Stimulated activated naive CD4-positive, alpha-beta T cell treated with Interleukin-2 at 50 U/mL for 16 hours (primary cell): ENCODE measurements at places on chromosomes 16 and 17.

GRCh38 chr17:73099511-73099910 lies 7.0 kb upstream of the SLC39A11 start:
- DNase-seq = no peak

- DNase-seq = no peak
These were observed 885.4 kb upstream of the EEF2KMT start for GRCh38 chr16:5982979-5983378.

DNA sequence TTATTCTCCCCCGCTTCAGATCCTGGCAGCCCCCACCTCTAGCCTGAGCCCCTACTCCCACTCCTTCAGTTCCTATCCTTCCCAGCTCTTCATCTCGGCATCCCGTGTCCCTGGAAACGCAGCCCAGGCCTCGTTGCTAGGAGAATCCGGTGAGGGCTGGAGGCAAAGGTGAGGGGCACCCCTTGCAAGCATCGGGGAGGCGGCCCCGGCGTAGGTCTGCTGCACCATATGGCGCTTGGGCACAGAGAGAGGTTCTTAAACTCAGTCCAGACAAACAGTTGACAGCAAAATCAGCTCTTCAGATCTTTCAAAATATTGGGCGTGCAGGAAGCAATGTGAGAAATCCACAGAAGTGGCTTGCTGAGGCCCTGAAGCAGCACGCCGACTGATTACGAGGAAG lies 15.0 kb downstream of the SLC38A8 start:
- DNase-seq = no peak

DNA sequence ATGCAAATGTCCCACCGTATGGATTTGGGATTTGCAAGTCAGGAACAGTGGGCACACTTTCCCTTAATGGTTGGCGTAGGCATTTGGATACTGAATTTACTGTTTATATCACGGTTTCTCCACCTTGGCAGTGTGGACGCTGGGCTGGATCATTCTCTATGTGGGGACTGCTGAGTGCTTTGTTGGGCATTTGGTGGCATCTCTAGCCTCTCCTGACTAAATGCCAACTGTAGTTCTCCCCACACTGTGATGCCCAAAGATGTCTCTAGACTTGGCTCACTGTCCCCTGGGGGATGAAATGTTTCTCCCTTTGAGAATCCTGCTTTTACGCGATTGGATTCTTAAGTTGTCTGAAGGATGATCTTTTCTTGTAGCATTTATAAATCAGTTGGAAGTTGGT lies 49.0 kb downstream of the RBFOX1 start:
- DNase-seq = no peak

GRCh38 chr17:31310260-31310659 lies 3.6 kb downstream of the EVI2B start:
- DNase-seq = peak; percentile 22

DNA sequence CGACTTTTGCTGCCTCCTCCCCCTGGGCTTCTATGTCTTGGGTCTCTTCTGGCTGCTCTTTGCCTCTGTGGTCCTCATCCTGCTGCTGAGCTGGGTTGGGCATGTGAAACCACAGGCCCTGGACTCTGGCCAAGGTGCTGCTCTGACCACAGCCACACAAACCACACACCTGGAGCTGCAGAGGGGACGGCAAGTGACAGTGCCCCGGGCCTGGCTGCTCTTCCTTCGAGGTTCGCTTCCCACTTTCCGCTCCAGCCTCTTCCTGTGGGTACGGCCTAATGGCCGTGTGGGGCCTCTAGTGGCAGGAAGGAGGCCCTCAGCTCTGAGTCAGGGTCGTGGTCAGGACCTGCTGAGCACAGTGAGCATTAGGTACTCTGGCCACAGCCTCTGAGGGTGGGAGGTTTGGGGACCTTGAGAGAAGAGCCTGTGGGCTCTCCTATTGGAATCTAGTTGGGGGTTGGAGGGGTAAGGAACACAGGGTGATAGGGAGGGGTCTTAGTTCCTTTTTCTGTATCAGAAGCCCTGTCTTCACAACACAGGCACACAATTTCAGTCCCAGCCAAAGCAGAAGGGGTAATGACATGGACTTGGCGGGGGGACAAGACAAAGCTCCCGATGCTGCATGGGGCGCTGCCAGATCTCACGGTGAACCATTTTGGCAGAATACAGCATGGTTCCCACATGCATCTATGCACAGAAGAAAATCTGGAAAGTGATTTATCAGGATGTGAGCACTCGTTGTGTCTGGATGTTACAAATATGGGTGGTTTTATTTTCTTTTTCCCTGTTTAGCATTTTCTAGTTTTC lies 2.3 kb downstream of the GP1BA start:
- no peak for DNase-seq

DNA sequence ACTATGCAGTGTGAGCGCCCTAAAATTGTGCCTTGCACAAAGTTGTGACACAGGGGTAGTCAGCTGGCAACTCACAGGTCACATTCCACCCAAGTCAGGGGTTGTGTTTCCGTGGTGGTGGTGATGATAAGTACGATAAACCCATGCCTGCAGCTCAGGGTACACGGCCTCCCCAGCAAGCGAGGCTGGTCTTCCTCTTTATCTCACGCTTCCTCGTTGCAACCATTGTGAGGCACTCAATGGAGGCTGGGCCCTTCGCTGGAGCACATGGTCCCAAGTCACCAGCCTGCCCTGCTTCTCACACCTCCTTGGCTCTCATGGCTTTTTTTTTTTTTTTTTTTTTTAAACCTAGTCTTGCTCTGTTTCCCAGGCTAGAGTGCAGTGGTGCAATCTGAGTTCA lies 307.5 kb downstream of the CPPED1 start:
- DNase-seq = no peak

GRCh38 chr16:2003827-2004641 lies 5.6 kb downstream of the ZNF598 start:
- DNase-seq = peak; percentile 82

DNA sequence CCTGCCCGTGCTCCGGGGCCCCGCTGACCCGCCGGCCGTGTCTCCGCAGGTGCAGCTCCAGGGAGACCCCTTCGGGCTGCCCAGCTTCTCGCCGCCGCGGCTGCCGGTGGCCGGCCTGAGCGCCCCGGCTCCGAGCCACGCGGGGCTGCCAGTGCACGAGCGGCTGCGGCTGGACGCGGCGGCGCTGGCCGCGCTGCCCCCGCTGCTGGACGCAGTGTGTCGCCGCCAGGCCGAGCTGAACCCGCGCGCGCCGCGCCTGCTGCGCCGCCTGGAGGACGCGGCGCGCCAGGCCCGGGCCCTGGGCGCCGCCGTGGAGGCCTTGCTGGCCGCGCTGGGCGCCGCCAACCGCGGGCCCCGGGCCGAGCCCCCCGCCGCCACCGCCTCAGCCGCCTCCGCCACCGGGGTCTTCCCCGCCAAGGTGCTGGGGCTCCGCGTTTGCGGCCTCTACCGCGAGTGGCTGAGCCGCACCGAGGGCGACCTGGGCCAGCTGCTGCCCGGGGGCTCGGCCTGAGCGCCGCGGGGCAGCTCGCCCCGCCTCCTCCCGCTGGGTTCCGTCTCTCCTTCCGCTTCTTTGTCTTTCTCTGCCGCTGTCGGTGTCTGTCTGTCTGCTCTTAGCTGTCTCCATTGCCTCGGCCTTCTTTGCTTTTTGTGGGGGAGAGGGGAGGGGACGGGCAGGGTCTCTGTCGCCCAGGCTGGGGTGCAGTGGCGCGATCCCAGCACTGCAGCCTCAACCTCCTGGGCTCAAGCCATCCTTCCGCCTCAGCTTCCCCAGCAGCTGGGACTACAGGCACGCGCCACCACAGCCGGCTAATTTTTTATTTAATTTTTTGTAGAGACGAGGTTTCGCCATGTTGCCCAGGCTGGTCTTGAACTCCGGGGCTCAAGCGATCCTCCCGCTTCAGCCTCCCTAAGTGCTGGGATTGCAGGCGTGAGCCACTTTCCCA lies 5.9 kb downstream of the CTF1 start:
- DNase-seq = peak; percentile 40

DNA sequence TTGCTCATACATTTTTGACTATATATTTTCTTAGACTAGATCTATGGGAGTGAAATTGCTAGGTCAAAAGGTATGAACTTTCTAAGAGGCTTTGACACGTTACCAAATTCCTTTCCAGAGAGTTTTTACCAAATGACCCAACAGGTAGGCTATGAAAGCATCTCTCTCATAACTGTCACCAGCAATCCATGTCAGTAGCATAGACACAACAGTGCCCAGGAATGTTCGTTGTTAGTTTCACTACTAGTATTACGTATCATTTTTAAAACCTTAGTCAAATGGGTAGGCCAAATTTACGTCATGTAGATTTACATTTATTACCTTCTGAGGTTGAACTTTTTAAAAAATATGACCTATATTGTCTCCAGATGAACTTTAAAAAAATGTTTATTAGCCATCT lies 66.8 kb downstream of the MARCHF10 start:
- no peak for DNase-seq

GRCh38 chr17:77375917-77376651 lies 235.3 kb downstream of the SEC14L1 start:
- DNase-seq = peak; percentile 65

GRCh38 chr17:5922476-5922875 lies 147.7 kb upstream of the WSCD1 start:
- no peak for DNase-seq

DNA sequence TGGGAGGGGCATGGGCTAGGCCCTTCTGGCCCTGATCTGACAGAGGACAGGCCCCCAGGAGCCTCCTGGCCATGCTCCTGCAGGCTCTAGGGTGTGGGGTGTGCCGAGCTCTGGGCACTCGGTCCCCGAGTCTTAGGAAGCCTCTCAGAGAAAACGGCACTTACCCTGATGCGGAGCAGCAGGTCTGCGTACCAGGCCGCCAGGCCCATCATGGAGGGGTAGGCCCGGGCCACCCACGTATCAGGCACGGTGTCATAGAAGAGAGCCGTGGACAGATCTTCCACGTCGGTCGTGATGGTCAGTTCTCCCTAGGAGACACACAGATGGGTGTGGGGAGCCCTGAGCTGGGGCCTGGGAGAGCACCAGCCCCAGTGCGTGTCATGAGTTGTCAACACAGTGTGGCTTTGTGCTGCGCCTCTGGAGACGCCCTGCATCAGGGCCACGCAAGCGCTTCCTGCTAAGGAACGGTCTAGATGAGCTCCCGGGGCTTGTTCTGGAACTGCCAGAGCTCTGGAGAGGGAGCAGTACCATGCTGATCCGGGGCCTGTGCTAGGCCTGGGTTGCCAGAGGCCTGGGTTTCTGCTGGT lies 47.9 kb downstream of the PGS1 start:
- no peak for DNase-seq

DNA sequence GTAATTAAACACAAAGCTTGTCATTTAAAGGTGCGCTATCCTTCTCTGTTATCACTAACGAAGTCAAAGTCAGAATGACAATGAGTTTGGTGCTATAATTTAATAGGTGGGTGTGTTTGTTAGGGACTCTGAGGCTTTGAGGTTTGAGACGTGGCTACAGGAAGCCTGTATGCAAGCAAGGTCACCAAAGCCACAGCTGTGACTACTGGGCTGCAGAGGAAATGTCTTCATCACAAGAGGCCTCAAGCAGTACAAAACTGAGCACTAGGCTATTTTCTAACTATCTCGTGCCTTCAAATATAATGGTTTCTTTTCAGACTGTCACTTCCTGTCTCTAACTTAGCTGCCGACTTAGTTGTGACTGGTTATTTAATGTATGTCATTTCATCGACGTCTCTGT lies 141.2 kb downstream of the AATF start:
- peak; percentile 23 for DNase-seq

DNA sequence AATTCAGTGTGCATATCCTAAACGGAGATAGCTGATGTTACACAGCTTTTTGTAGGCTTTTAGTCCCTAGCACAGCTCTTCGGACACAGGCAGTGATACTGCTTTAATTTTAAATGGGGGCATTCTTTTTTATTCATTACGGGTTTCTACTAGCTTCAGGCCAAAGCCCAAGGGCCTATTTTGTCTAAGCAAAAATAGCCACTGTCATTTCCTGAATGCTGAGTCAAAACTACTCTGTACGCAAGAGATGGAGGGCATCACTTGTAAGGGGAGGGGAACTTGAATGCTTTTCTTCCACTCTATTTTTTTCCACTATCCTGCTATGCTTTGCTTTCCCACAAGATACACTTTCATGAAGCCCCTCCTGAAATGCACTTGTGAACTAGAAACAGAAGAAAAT lies 360.7 kb downstream of the PMP22 start:
- no peak for DNase-seq

DNA sequence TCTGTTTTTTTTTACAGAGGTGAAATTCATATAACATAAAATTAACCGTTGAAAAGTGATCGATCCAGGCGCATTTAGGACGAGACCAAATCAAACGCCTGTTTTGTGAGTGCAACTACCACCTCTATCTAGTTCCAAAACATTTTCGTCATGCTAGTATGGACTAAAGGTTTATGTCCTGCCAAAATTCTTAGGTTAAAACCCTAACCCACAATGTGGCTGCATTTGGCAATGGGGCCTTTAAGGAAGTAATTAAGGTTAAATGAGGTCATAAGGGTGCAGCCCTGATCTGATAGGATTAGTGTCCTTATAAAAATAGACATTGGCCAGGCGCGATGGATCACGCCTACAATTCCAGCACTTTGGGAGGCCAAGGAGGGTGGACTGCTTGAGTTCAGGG lies 32.8 kb upstream of the RCVRN start:
- DNase-seq = no peak

DNA sequence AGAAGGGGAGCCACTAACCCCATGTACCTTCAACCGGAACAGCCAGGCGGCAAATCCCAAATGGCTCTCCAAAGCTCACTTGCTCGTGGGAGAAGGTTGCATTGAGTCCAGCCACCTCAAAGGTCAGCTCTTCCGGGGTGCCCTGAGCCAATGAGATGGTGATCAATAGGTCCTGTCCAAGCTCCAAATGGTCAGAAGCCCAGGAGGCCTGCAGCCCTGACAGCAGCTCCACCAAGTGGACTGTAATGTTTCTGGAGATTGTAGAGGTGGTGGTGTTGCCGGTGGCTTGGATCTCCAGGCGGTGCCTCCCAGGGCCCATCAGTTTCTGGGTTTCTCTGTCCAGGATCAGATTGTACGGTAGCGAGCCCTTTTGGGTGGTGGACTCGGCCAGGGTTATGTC lies 39.9 kb upstream of the BCO1 start:
- no peak for DNase-seq

DNA sequence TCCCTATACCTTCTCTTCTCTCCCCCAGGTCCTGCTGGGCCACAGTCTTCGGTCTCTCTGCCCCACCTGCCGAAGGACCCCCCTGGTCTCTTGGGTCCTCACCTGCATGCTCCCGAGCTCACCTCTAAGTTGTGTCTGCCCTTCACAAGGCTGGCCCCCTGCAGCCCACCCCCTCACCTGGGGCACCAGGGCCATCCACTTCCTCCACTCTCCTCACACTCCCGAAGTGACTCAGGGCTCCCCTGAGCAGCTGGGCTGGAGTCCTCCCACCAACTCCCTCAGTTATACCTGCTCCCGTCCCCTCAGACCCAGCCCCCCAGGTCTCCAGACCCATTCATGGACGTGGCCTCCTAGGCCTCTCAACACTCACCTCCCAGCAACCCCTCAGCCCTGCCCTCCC lies 822.0 kb downstream of the KCNJ18 start:
- no peak for DNase-seq
